Keratinocyte (primary cell): ENCODE measurements at places on chromosomes 5 and 9.

DNA sequence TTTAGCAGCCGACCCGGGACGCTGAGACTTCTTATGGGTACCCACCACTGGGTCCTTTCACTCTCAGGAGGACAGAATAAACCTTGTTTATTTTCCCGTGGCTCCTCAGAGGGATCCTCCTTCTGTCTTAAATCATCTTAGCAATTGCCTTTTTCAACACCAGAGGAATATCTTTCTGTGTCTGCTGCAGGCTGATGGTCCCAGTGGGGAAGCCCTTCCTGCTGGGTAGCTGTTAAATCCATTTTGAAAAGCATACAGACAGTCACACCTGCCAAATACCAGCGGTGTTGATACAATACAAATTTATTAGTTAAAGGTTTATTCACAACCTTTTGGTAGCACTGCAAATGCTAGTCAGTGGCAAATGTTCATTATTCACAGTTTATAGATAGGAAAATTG is 222.9 kb downstream of the AOPEP start:
- no peak for DNase-seq

DNA sequence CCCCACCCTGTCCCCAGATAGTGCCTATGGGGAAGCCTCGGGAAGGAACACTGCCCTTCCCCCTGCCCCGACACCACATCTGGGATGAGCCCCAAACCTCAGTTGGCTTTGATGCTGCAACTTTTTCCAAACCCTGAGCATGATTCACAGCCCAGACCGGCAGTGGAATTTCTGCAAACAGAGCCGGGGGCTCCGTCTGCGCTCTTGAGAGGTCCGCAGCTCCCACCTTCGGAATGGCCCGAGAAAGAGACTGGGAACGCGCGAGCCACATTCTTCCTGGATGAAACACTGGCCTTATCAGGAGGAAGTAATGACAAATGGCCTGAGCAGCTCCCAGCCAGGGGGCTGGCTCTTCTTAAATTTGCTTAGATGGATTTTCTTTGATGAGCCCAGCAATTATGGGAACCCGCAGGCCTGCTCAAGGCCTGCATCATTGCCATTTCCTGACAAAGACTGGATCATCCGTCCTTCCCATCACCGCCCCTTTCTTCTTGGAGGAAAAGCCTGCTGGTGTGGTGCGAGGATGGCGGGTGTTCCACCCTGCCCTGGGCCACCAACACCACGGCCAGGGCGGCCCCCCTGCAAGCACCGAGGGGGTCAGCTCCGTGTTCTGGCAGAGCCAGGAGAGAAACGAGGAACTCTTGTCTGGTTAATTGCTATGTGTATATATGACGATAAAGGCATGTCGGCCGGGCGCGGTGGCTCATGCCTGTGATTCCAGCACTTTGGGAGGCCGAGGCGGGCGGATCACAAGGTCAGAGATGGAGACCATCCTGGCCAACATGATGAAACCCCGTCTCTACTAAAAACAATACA is 38.8 kb upstream of the COL5A1 start:
- no peak for DNase-seq

GRCh38 chr9:91681461-91682305 is 258.1 kb upstream of the NFIL3 start:
- no peak for DNase-seq

DNA sequence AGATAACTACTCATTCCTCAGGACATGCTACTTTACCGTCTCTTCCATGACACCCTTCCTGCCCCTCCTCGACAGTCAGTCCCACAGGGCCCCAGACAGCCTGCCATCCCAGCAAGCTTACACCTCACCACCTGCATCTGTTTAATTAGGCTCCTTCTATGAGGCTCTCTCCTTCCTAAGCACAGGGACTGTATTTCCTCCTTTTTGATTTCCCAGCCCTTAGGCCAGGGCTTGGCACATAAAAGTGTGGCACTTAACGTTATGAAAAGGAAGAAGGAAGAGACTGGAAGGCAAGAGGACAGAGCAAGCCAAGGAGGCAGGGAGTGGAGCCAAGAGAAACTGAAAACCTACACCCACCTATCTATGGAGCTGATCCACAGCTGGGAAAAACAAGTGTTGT is 146.8 kb downstream of the SIL1 start:
- DNase-seq = no peak

GRCh38 chr5:115348175-115348574 is 51.7 kb upstream of the CCDC112 start:
- DNase-seq = no peak

DNA sequence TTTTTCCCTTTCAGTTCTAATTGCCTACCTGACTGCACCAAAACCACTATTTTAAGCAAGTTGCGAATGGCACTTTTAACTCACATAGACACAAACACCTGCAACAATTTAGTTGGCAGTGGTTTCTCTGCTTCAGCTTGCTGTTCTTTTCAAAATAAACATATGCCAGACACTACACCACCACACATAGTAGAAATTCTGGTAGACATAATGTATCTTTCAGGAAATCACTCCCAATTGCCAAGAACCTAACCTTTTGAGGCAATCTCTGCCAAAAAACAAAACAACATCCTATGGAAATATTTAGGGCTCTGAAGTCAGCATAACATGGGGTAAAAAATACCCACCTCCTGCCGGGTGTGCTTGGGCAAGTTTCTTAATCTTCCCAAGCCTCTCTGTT is 27.7 kb downstream of the GLIS3 start:
- no peak for DNase-seq

- DNase-seq = no peak
These were observed 312.5 kb downstream of the NPR3 start for GRCh38 chr5:33023649-33024048.

GRCh38 chr9:33415501-33416038 is 13.2 kb upstream of the AQP7 start:
- no peak for DNase-seq

DNA sequence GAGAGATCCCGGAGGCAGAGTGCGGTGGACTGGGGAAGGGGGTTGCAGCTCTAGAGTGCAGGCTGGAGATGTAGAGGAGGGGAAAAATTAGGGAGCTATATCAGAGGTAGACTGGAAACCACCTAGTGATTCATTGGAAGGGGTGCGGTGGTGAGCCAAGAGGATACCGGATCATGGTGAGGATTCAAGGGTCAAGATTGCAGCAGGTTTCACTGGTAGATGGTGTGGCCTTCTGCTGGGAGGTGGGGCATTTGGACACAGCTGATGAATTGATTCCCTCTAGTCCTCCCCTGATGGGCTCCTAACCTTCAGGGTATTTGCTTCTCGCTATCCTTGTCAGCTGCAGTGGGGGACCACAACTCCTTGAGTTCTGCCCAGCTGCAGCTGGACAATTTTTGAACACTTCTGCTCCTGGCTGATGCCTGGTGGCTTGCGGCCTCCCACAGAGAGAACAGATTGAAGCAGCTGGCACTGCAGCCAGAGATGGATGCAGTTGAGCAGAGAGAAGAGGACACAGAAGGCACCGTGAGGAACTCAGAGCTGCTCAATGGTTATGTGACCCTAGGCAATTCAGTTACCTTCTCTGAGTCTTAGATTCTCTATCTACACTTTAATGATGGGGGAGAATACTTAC is 134.4 kb upstream of the ABCA1 start:
- no peak for DNase-seq

DNA sequence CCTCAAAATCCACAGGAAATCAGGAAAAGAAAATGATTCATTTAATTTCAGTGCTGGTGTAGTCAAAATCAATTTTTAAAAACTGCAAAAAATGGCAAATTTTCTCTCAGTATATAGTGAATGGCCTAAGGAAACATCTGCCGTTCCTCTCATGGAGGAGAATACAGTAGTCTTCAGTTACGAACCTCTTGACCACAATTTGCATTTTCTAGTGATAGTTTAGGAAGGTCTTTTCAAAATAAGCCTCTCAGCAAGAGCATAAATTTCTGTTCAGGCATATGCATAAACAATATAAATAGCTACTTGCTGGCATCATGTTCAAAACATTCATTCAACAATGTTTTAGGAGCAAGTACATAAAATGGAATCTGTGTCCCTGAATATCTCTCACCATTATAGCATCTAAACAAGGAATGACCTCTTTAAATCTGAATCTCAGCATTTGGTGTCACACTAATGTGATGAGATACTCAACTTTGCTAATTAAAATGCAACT is 33.5 kb downstream of the HAPLN1 start:
- DNase-seq = no peak

- DNase-seq = no peak
These were observed 348.4 kb upstream of the FTMT start for GRCh38 chr5:121503111-121503840.

GRCh38 chr9:1018121-1018520 is 32.0 kb upstream of the DMRT2 start:
- no peak for DNase-seq

- DNase-seq = no peak
These were observed 39.4 kb downstream of the CTNNAL1 start for GRCh38 chr9:108973895-108974294.
